ENCODE measurements at places on chromosomes 6 and 20. TPM values are rescaled to one million over a fixed set of nuclear protein-coding genes. Genes with fewer than 3 reads are reported as not detected.

TMEM151B gene
- not detected for total RNA-seq

NOTCH4 gene
- total RNA-seq: 2.2 TPM

- peak; percentile 33 for DNase-seq
Measured at GRCh38 chr6:119241111-119241465, 108.5 kb downstream of the MAN1A1 start.

- DNase-seq: peak; percentile 79
Measured at GRCh38 chr6:36386495-36387439, 702 bp downstream of the ETV7 start.

GRCh38 chr6:132893772-132894490 lies 79.6 kb downstream of the RPS12 start:
- no peak for DNase-seq

GRCh38 chr6:162395181-162395580 lies 332.4 kb downstream of the PRKN start:
- DNase-seq: no peak

- DNase-seq: peak; percentile 51
Measured at GRCh38 chr6:109381061-109381746, 1.1 kb downstream of the CD164 start.

GRCh38 chr20:24468401-24469115 lies 871 bp upstream of the SYNDIG1 start:
- no peak for DNase-seq
